ENCODE measurements at places on chromosomes 12 and 14. TPM values are rescaled to one million over a fixed set of nuclear protein-coding genes. Genes with fewer than 3 reads are reported as not detected.

WNT1 gene
- total RNA-seq = not detected

RIPK3 gene
- total RNA-seq = 180 TPM

KRT77 gene
- total RNA-seq = not detected

WSCD2 gene
- 0.54 TPM for total RNA-seq

HPD gene
- total RNA-seq = 3.2 TPM

ENDOU gene
- 0.11 TPM for total RNA-seq

CARMIL3 gene
- total RNA-seq = 0.22 TPM

FAM181A gene
- not detected for total RNA-seq

NTS gene
- total RNA-seq = not detected

SLC16A7 gene
- 61.2 TPM for total RNA-seq

OR10G2 gene
- total RNA-seq = not detected

All from articular chondrocyte of knee joint (primary cell).